ENCODE measurements at places on chromosomes 12 and 14. TPM values are rescaled to one million over a fixed set of nuclear protein-coding genes. Genes with fewer than 3 reads are reported as not detected.

Gene TMEM229B
- 26.9 TPM for total RNA-seq

Gene RDH5
- total RNA-seq: 7.7 TPM

Gene SRRM4
- 3.8 TPM for total RNA-seq

Gene TUNAR
- 9.6 TPM for total RNA-seq

Gene RGS6
- 9.1 TPM for total RNA-seq

Gene LMO3
- 56.1 TPM for total RNA-seq

Gene A2M
- total RNA-seq: 263 TPM

Gene SARNP
- 98.1 TPM for total RNA-seq

Gene PTPRO
- total RNA-seq: 29.9 TPM

Gene PTPRQ
- total RNA-seq: 1.3 TPM

- DNase-seq: no peak
Observed at GRCh38 chr12:34526946-34527345, 504.6 kb downstream of the ALG10 start.

- no peak for DNase-seq
Observed at GRCh38 chr14:44448951-44449358, 58.1 kb downstream of the FSCB start.

DNA sequence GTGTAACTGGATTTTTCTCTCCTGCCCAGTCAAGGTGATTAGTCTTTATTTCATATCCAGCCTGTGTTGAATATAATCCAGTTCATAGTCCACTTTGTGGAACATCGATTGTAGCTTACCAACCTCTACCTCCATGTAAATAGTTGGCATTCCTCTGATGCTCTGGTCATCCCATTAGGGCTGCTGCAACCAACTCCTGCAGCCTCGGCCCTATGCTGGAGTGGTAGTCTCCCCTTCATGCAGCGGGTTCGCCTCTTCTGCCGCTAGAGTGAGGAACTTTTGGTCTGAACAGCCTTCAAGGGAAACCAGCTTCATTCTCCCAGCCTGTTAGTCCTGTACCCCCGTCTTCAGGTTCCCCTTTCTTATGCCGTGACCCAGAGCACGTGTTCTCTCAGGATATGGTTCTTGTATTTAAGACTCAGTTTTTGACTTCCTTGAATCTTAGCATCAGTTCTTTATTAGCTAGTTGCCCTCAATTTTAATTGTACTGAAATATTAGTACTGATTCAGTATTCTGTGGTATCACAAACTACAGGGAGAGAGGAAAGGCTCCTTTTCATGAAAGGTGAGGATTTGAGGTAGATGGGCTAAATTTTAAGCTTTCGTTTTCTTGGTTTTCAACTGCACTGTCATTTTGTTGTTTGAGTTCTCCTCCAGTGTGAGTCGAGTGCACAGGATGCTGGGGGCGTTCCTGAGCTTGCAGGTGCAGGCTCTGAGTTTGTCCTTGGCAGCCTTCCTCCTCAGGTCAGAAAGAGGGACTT lies 33.2 kb downstream of the ZNF664 start:
- no peak for DNase-seq

DNA sequence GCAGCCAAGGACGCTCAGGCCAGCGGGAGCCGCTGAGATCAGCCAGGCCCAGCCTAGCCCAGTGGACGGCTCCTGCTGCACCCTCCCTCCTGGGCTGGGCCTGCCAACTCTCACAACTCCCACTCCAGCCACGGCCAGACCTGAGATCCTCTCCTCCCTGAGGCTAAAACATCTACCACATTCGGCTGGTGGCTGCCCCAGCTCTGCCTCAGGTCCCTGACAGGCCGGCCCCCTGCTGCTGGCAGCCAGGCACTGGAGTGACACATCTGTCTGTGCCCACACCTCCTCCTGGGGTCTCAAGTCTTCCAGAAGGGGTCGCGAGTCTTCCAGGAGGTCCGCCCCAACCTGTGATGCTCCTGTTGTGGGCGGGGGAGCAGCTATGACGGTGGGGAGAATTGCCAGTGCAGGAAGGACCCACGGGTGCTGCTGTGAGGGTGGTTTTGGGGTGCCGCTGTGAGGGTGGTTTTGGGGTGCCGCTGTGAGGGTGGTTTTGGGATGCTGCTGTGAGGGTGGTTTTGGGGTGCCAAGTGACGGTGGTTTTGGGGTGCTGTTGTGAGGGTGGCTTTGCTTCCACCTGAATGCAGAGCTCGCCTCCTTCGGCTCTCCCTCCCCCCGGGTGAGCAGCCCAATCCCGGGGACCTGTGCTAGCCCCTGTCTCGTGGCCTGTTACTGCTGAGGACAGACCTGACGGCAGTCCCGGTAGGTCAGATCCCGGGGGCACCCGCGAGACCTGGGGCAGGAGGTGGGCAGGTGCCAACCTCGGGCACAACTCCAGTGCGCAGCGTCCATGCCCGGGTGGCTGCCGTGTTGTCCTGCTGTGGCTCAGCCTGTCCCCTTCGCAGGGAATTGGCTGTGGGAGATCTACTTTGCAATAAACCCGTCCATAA lies 27.5 kb upstream of the C14orf180 start:
- no peak for DNase-seq

GRCh38 chr14:94056579-94057308 lies 24.3 kb downstream of the DDX24 start:
- no peak for DNase-seq

- DNase-seq: no peak
Observed at GRCh38 chr14:75259510-75259855, 19.1 kb upstream of the FOS start.

GRCh38 chr14:30849983-30850382 lies 24.4 kb upstream of the COCH start:
- no peak for DNase-seq

DNA sequence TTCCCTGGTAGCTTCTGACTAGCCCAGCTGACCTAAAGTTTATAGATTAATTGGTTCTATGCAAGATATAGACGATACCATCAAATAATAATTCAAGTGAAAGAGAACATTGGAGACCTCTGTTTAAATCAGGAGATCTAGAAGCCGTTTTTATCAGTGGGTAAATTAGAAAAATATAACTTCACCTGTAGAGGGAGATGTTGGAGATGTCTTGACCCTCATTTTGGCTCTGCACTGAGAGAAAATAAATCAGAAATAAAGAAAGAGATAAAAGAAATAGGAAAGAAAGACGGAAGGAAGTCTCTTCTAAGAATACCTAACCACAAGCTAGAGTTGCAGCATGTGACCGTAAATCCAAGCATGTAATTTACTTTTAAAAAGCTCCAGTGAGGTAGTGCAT lies 684.5 kb downstream of the C12orf50 start:
- no peak for DNase-seq

GRCh38 chr12:92064422-92064821 lies 81.2 kb downstream of the BTG1 start:
- no peak for DNase-seq

DNA sequence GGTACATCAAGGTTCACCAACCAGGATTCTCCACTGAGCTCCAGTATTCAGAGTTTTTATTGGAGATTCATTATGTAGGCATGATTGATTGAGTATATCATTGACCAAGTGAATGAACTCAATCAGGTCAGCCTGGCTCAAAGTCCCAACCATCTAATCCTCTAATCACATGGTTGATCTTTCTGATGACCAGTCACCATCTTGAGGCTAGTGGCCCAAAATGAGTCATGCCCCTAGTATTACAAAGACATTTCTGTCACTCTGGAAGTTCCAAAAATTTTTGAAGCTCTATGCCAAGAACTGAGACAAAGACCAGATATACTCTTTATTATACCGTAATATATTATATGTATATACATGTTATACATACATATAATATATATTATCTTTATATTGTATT lies 75.9 kb upstream of the ATF7IP start:
- no peak for DNase-seq

DNA sequence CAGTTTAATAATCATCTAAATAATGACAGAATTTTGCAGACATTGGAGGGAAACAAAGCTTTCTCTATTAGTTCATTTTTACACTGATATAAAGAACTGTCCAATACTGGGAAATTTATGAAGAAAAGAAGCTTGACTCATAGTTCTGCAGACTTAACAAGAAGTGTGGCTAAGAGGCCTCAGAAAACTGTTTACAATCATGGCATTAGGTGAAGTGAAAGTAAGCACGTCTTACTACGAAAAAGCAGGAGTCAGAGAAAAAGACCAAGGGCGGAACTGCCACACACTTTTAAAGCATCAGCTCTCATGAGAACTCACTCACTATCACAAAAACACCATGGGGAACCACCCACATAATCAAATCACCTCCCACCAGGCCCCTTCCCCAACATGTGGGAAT lies 804.4 kb downstream of the FLRT2 start:
- DNase-seq: no peak

DNA sequence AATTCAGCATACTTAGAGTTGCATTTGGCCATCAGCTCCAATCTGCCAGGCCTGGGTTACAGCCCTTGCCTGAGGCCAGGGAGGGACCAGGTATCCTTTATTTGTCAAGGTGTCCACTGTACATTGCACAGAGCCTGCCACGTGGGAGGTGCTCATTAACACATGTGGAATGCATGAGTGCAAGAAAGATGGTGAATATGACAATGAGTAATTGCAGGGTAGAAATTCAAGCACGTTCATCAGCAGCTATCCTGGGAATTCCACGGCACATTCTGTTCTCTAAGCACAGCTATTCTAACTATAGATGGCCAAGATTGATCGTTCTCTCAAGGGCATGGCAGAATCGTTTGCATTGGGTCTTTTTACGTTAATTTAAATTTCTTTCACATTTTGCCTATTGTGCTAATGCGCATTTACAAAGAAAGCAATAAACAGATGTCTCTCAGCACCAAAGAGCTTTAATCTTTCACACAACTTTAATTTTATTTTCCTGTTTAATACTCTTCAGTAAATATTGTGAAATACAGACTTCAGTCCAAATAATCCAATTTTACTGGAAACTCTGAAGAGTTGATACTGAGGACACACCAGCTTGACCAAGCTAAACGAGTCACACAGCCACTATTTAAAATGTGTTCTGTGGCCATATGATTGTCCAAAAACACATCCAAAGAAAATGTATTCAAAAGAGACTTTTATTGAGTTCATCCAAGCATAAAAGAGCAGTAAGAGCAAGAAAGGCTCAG lies 1025.7 kb upstream of the TMEM132C start:
- peak; percentile 65 for DNase-seq

- no peak for DNase-seq
Observed at GRCh38 chr12:25001311-25001710, 52.4 kb upstream of the BCAT1 start.

GRCh38 chr12:107632246-107632645 lies 53.4 kb upstream of the PWP1 start:
- no peak for DNase-seq

DNA sequence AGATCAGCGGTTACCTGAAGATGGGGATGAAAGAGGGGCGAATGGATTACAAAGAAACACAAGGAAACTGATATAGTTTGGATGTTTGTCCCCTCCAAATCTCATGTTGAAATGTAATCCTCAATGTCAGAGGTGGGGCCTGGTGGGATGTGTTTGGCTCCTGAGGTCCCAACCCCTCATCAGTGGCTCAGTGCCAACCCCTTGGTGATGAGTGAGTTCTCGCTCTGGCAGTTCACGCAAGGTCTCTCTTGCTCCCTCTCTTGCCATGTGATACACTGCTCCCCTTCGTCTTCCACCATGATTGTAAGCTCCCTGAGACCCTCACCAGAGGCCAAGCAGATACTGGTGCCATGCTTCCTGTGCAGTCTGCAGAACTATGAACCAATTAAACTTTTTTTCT lies 28.0 kb downstream of the ITGA7 start:
- no peak for DNase-seq

- peak; percentile 58 for DNase-seq
Observed at GRCh38 chr14:60514741-60515491, 6.0 kb downstream of the SIX6 start.

DNA sequence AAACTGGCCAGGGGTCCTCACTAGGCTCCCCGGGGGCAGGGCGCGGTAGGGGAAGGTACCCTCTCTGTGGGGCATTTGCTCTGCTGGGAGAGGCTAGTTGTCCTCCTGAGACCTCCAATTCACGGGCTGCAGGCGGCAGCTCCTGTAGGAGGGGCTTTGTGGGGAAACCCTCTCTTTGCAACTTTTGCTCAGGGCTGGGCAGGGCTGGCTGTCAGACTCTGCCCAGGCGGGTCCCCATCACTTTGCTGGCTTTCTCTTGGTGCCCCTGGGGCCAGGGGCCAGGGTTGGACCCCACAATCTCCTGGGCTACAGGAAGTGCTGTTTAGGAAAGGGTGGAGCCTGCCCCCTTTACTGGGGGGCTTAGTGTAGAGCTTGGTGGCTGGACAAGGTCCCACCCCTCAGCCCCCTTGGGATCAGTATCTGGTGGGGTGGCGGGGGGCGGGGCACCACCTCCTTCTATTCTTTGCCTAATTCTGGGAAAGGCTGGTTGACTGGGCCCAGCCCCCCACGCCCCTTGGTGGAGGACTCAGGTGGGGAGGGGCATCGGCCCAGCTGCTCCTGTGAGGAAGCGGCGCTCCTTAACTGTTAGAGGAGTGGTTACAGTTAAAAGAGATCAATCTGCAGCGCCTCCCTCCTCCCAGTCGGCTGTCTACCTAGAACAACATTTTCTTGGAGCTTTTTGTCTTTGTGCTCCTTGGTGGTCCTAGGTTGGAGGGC lies 918.7 kb downstream of the AACS start:
- no peak for DNase-seq

- no peak for DNase-seq
Observed at GRCh38 chr12:53172352-53172751, 8.2 kb upstream of the ZNF740 start.

- DNase-seq: no peak
Observed at GRCh38 chr12:72018036-72018435, 79.4 kb downstream of the TPH2 start.

DNA sequence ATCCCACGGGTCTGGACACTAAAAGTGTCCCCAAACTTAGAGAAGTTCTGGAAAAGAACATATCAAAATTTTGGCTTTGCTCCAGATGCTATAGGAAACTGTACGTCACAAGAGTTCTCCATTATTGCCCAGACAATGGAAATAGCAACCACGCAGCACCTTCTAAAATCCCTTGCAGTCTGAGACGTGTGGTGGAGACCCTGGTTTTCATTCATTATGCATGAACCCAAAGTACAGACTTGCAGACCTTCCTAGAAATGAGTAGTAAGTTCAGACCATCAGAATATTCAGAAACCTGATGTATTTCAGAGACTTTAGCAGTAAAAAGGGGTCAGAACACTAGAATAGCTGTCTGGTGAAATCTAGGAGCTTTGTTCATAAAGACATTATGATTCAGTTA lies 50.0 kb upstream of the BCL2L14 start:
- DNase-seq: no peak

DNA sequence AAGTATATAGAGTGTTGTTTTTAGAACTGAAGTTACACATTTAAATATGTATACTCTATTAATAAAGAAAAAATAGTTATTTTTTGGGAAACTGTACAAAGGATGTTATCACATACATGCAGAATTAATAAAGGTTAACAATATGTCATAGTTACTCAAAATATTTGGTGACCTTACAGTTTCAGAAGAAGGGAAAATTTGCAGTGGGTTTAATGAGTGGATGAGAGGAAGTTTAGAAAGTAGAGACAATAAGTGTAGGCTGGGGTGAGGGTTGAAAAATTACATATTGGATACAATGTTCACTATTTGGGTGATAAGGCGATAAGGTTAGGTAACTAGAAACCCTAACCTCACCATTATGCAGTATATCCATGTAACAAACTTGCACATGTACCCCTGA lies 13.5 kb downstream of the WNK1 start:
- no peak for DNase-seq
